ENCODE measurements at places on chromosomes 5 and 9.

- DNase-seq = no peak
Measured at GRCh38 chr9:136001231-136001630, 40.1 kb upstream of the UBAC1 start.

GRCh38 chr5:169335806-169336205, 34.9 kb upstream of the SLIT3 start:
- no peak for DNase-seq

DNA sequence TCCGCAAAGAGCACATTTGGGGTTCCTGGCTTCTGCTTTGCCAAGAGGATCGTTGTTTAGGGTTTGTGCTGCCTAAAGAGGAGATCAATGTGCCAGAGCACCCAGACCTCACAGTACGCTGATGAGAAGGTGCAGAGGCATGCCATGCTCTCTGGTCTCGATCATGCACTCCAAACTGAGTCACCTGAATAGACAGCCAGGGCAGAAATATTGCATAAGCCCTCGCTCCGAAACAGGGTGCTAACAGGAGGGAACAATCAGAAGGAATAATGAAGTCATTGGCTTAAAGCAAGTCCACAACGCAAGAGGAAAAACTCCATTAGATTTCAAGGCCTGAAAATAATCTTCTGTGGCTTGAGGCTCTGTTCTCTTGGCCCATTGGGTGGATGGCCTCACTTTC, 124.3 kb downstream of the GCNT1 start:
- DNase-seq = no peak

DNA sequence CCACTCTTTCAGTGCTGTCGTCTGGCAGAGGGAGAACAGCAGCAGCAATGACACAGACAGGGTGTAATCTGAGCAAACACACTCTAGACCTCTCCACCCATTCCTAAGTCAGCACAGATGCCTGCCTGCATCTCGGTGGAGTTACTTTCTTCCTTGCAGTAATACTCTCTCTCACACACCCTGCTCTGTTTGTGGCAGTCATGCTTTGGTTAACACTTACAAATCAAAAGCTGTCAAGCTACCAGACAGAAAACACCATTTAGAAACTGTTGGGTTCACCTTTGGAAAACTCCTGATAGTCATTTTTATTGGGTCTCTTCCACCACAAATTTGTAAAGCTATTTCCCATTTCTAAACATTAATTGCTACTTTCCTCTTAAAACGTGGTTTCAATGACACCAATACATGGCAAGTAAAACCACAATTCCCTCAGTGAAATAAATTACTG, 27.3 kb downstream of the LHFPL2 start:
- DNase-seq = no peak

- DNase-seq = no peak
Measured at GRCh38 chr5:135423146-135423845, 23.9 kb downstream of the DCANP1 start.

DNA sequence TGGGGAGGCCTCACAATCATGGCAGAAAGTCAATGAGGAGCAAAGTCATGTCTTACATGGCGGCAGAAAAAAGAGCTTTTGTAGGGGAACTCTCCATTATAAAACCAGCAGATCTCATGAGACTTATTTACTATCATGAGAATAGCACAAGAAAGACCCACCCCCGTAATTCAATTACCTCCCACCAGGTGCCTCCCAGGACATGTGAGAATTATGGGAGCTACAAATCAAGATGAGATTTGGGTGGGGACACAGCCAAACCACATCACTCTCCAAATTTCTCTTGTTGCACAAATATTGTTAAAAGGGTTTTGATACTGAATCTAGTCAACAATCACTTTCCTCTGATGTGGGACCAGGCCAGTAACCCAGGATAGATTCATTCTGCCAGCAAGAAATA, 1176.1 kb downstream of the CDH9 start:
- DNase-seq = no peak

- DNase-seq = no peak
Measured at GRCh38 chr5:40406741-40407211, 272.9 kb upstream of the PTGER4 start.

- DNase-seq = no peak
Measured at GRCh38 chr9:100101608-100102007, 2.6 kb downstream of the INVS start.

DNA sequence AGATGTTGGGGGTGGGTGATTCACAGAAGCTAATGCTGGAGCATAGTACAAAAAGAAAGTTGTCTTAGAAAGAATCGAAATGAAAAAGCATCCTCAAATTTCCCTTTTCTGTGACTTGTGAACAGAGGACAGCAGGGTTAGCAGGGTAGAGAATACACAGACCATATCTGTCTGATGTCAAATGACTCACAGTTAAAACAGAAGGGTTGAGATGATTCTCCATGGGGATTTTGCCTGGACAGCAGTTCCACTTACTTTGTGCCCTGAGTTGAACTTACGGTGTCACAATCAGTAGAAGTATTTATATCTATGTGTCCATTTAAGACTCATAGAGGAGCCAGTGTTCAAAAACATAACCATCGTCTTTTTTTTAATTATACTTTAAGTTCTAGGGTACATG, 801.6 kb downstream of the KCTD16 start:
- DNase-seq = no peak

GRCh38 chr5:14081791-14082190, 61.4 kb upstream of the TRIO start:
- DNase-seq = no peak

GRCh38 chr9:98047002-98047401, 9.5 kb upstream of the NANS start:
- DNase-seq = no peak

- DNase-seq = no peak
Measured at GRCh38 chr5:104052558-104053352, 490.2 kb upstream of the NUDT12 start.

DNA sequence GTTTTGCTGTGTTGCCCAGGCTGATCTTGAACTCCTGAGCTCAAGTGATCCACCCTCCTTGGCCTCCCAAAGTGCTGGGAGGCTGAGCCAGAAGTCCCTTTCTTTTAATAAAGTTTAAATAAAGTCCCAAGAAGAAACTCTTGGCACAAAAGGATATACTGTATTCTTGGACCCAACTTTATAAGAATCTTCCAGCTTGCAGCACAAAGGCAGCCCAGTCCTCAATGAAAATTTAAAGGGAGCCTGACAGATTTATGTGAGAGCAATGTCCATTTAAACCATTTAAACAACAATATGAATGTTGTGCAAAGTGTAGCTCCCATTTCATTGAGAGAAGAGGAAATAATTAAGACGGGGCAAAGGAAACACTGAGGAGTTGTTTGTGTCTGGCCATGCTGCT, 217.0 kb downstream of the DOCK8 start:
- no peak for DNase-seq

DNA sequence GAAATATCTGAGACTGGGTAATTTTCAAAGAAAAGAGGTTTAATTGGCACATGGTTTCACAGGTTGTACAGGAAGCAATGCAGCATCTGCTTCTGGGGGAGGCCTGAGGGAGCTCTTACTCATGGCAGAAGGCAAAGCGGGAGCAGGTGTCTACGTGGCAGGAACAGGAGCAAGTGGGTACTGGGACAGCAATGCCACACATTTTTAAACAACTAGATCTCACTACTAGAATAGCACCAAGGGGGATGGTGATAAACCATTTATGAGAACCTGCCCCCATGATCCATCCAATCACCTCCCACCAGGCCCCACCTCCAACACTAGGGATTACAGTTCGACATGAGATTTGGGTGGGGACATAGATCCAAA, 47.6 kb upstream of the HOMER1 start:
- DNase-seq = no peak

DNA sequence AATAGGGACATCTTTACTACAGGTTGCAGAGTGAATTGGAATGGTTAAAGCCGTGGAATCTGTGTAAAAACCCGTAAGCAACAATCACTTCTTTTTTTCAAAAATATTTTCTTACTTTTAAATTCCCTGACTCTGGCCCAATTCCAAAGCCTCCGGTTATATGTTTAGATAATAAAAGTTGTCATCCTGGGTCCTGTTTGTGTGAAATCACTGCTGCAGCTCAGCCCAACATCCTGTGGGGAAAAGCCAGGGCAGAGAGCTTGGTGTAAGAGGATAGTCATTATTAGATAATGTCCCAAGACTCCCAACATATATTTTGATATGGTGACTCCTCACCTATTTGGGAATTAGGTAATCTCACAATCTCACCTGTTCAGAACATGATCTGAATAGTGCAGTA, 586.0 kb upstream of the BRINP1 start:
- no peak for DNase-seq

- DNase-seq = no peak
Measured at GRCh38 chr5:171506951-171507350, 87.5 kb downstream of the FGF18 start.

GRCh38 chr5:149667084-149667828, 62.9 kb upstream of the PPARGC1B start:
- DNase-seq = no peak

- no peak for DNase-seq
Measured at GRCh38 chr9:114478459-114478858, 26.8 kb downstream of the WHRN start.

GRCh38 chr9:8628791-8629190, 829.2 kb upstream of the DMAC1 start:
- no peak for DNase-seq

GRCh38 chr5:96236051-96236450, 197.0 kb downstream of the PCSK1 start:
- DNase-seq = no peak

GRCh38 chr5:123512611-123513461, 859 bp downstream of the CSNK1G3 start:
- no peak for DNase-seq

- DNase-seq = no peak
Measured at GRCh38 chr9:135559606-135560005, 1.9 kb upstream of the PAEP start.

GRCh38 chr5:139413153-139413552, 9.3 kb upstream of the SPATA24 start:
- DNase-seq = no peak

GRCh38 chr5:11302663-11303062, 541.6 kb upstream of the DAP start:
- no peak for DNase-seq

DNA sequence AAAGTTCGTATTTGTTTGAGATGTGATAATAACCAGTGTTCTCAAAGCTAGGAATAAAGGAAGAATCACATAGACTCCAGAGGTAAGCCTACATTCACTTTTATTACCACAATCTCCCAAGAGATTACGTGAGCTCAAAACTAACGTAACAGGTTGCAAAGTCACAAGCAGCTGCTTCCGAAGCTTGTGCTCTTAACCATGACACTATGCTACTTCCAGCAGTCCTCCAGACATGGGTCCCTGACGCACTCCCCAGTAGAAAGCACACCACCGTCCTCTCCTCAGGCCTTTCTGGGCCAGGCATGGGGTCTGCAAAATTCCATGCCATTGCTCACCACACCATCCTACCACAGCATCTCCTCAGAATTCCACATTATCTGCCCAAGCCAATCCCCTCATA, 84.6 kb downstream of the PAX5 start:
- no peak for DNase-seq

GRCh38 chr9:30349526-30350513, 2034.6 kb upstream of the ACO1 start:
- DNase-seq = no peak

- no peak for DNase-seq
Measured at GRCh38 chr5:6378766-6379103, 388 bp upstream of the MED10 start.

GRCh38 chr5:79521156-79521555, 7.2 kb upstream of the HOMER1 start:
- no peak for DNase-seq

- no peak for DNase-seq
Measured at GRCh38 chr9:117247266-117247665, 167.6 kb downstream of the ASTN2 start.

GRCh38 chr9:87831159-87831558, 51.5 kb upstream of the SPATA31E1 start:
- DNase-seq = no peak

DNA sequence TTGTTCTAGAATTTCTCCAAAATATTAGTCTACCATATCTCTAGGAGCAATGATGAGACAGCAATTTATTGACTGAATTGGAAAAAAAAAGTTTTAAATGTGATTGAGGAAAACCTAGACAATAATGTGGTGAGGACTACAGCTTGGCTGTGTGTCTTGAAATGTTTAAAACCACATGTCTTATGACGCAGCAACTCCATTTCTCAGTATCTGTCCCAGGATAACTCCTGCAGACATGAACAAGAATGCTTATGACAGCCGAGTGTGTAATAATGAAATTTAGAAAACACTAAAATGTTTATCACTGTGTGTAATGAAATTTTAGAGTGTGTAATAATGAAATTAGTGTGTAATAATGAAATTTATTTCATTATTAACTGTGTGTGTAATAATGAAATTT, 254.1 kb upstream of the DAPK1 start:
- DNase-seq = no peak

DNA sequence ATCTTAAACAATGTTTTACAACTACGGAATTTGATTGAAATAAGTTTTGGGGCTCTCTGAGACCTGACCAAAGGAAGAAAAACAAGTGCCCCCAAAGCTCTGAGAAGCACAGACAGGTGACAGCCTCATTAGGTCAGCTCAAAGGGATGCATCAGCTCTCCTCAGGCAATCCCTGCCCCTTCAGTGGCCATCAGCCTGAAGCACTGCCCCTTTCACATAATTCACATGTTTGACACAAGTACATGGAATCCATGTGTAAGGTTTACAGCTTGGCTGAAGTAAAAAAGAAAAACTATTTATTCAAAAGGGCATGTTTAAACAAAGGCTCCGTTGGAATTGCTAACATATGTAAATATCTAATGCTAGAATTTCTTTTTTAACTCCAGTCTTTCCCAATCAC, 56.3 kb downstream of the TSSK1B start:
- DNase-seq = no peak

DNA sequence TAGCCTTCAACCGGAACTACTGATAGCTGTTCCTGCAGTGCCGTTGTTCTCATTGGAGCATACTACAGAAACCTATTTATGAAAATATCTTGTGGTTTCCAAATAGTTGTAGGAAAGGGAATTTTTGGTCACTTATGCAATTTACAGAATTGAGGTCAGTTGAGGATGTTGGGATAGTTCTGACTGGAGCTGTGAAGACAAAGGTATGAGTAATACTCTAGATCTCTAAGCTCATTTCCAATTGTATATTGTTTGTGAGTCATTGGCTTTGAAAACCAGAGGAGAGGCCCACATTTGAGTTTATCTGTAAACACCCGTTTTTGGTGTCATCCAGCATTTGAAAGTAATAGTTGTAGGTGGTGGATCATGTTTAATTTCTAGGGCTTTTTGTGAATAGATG, 561.3 kb upstream of the WWC1 start:
- DNase-seq = no peak

GRCh38 chr5:74232276-74232675, 408.3 kb downstream of the ENC1 start:
- DNase-seq = no peak
